Cardiac septum (tissue), 1 donor: ENCODE measurements at places on chromosomes 5 and 9. TPM values are rescaled to one million over a fixed set of nuclear protein-coding genes. Genes with fewer than 3 reads are reported as not detected.

- DNase-seq: no peak
These were observed 12.2 kb downstream of the SLC25A25 start for GRCh38 chr9:128080206-128080605.

TAF11L5 gene
- not detected for total RNA-seq

DNA sequence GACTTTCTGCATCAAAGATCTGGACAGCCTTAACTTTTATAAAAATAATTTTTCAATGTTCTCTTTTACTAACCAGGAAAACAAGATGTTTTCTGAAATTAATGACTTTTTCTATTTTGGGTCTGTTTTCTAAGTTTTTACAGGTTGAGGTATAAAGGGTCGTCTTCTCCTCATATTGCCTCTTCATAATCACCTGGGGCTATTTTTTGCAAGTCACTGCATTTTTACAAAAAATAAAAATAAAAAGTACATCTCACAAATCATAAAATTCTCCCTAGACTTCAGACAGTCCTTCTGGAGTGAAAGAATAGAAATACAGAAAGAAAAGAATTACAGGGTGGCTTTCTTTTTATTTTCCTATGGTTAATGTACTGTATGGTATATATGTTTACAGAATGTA is 168.5 kb downstream of the PALM2AKAP2 start:
- no peak for DNase-seq

IFNA21 gene
- not detected for total RNA-seq
